ENCODE measurements at places on chromosomes 1 and 21. TPM values are rescaled to one million over a fixed set of nuclear protein-coding genes. Genes with fewer than 3 reads are reported as not detected.

The CAPN8 gene
- polyA plus RNA-seq: 1.0 TPM

The SH2D2A gene
- 0.37 TPM for polyA plus RNA-seq

The LCE1D gene
- polyA plus RNA-seq: not detected

The PEA15 gene
- polyA plus RNA-seq: 132 TPM

The SPAG17 gene
- polyA plus RNA-seq: 10.4 TPM
